ENCODE measurements at places on chromosomes 16 and 17.

DNA sequence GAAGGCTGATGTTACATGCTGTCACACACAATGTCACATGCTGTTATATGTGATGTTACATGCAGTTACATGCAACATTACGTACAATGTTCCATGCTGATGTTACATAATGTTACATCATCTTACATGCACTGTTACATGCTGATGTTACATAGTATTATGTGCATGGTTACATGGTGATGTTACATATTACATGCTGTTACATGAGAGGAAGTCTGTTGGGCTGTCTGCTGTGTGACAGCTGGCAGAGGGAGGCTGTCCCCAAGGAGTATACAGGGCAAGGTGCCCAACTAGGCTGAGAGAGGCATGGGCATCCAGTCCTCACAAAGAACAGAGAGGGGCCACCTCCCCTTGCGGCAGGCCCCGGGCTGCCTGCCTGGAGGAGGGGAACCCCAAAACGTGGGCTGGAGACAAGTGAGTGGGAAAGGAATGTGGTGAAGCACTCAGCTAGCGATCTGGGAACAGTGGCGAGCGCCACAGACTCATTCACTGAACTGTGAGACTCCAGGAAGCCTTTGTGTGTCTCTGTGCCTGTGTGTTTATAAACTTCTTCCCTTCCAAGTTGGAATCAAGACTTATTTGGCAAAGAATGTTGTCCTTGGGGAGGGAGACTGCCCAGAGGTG, 30.6 kb downstream of the TMEM92 start:
- DNase-seq = peak; percentile 45

DNA sequence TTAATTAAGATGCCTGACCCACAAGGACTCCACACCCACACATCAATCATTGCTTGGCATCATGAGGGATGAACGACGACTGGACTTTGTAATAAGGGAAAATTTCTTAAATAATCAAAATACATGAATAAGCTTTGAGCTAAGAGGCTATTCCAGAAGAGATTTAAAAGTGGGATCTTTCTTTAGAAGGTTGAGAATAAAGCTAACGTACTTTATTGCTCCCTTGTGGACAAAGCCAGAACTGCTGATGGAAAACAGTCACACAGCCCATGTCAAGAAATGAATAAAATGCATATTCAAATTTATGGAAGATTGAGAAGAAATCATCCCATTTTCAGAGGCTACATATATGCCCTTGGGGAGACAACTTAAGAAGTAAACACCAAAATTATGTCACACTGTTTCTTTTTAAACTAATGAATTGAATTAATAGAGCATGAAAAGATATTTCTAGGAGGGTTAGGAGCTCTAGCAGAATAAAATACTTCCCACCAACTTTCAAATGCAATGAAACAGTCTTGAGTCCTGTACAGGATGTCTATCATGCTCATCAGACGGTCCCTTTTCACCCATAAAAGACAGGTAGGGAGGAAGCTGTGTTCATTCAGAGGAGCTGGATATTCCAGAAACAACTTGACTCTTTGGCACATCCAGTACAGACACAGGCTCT, 60.2 kb upstream of the PHOSPHO1 start:
- DNase-seq = peak; percentile 56

DNA sequence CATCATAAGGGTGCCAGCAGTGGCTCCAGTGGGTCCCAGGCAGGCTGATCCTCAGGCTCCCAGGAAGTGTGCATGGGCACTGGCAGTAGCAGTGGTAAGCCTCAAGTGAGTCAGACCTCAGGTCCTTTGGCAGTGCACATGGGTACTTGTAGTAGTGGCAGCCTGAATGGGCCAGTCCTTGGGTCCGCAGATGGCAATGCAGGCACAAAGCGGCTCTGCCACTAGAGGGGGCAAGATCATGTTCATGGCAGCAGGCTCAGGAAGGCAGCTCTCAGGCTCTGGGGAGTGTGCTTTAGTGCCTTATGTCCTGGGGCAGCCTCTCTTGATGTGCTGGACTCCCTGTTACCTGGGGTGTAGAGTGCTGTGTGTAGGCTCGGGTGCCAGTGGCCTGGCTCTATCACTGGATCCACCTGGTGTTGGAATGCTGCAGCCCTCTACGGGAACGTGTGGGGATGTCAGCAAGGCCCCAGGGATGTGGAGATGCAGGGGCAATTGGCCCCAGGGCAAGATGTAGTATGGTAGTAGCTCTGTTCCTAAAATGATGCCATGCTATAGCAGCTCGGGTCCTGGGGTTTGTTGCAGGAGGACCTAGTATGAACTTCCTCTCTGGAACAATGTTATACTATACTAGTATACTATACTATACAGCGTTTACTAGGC, 11.0 kb downstream of the ACSM3 start:
- peak; percentile 74 for DNase-seq

GRCh38 chr16:30947859-30948666, 805 bp upstream of the ORAI3 start:
- DNase-seq = peak; percentile 98

- DNase-seq = no peak
Observed at GRCh38 chr17:20207262-20207985, 198.3 kb downstream of the SPECC1 start.

GRCh38 chr17:76075364-76076145, 974 bp downstream of the GALR2 start:
- peak; percentile 40 for DNase-seq

All from cardiac fibroblast (primary cell).